ENCODE measurements at places on chromosomes 7 and 10.
A peak's percentile ranks its signal among the peaks of the same experiment; 100 is the strongest.

- no peak for DNase-seq
Measured at GRCh38 chr10:120456626-120457430, at the start of gene PLPP4. PLPP4 (plus strand) TSS chr10:120457227; CDS start chr10:120457306, 79 bp downstream.

DNA sequence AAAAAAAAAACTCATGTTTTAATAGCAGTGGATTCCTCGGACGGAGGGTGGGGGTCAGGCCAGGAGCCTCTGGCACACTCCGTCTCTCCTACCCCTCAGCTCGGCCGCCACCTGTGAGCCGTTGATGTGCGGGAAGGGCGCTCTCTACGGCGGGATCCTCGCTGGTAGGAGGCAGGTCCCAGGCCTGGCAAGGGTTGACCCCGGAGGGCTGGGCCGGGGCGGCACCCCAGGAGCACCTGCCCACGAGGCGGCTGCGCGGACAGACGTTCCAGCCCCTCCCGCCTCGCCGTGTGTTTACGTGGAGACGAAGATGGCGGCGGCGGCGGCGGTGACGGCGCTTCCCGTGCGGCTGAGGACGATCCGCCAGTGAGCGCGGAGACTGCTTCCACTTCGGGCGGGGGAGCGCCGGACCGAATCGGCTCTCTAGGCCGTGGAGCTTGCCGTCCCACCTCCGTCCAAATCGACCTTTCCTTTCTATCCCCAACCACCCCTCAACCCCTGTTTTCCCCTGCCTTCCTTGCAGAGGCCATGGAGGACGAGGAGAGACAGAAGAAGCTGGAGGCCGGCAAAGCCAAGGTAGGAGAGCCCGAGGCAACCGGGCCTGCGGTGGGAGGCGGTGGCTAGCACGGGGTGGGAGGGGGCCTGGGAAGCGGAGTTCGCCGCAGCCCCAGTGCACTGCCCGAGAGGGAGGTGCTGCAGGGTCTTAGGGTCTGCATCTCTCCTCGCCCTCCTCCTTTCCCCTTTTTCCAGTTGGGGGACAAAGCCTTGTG lies at the start of gene AKAP9:
TSS of gene AKAP9 (plus strand) at position 291 of the 770 bp plus-strand sequence. CDS start at position 529, 238 bp downstream.
- peak; percentile 57 for DNase-seq

- DNase-seq: no peak
Measured at GRCh38 chr10:88915781-88916180, 35.7 kb downstream of the STAMBPL1 start.

DNA sequence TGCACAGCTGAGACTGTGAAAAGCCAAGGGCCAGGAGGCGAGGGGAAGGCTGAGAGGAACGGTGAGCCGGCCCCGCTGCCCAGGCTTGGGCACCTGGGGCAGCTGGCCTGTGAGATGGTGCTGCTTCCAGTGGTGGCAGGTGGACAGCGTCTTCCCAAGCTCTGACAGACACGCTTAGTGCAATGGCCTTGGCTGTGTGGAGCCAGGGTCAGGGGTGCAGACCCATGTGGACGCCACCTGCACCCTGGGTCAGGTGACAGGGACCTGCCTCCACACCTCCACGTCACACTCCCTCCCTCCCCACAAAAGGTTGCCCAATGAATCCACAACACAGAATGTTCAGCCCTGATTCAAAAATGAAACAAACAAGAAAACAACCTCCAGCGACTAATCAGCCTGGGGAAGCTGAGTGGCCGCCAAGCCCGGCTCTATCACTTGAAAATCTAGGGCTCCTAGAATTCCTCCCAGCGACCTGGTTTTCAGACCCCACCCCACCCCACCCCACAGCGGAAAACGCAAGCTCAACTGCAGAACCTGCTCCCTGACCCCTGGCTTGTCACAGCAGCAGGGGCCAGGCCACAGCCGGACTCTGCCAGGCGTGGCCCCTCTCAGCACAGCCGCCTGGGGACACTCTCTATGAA lies 54.3 kb downstream of the PRKAG2 start:
- no peak for DNase-seq

GRCh38 chr7:29609162-29610037 lies 45.8 kb downstream of the PRR15 start:
- DNase-seq: peak; percentile 23

GRCh38 chr7:82443547-82444219 lies at the start of gene CACNA2D1:
CACNA2D1 (minus strand) TSS chr7:82443777.
- DNase-seq: peak; percentile 80

DNA sequence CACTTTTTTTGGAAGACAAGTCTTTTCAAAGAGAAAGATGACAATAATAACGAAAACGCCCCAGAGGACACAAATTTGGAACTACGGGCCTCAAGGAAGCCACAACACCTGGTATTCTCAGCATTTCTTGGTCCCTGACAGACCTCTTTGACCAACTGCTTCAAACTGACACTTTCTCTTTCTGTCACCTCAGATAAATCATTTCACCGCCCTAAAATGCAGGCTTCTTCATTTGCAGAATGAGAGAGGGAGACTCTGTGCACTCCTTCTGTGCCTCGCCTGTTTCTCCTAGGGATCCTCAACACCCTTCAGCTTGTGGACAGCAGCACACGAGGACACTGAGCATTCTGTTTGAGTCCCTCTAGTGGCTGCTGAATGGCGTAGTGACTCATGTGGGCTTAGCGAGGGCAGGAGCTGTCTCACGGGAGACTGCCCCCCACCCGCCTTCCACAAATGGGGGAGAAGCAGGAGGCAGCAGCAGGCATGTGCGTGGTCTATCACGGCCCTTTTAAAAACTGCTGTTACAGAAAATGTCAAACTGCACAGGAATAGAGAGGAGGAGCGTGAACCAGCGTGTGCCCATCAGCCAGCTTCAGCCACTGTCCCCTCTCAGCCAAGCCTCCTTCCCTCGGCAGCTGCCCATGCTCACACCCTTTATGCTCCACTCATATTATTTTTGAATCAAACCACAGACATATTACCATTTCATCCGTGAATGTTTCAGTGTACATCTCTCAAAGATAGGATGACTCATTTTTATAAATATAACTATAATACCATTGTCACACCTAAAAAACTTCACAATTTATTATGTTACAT lies 41.4 kb downstream of the GSDME start:
- no peak for DNase-seq

DNA sequence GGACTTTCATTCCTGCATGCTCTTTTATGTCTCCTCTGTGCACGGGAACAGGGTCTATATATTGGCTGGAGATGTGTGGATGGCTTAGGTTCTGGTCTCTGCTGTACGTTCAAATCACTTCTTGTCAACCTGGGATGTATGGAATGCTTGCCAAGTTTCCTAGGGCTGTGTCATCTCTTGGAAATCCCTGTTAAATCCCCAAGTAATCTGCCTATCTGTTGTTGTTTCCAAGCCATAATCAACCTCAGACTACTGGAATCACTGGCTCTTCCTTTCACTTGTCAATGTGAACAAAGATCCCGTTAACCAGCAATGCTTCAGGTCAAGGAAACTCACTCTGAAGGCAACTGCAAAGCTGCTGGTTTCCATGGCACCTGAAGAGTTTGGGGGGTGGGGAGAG lies 93.3 kb upstream of the FAM171A1 start:
- no peak for DNase-seq

DNA sequence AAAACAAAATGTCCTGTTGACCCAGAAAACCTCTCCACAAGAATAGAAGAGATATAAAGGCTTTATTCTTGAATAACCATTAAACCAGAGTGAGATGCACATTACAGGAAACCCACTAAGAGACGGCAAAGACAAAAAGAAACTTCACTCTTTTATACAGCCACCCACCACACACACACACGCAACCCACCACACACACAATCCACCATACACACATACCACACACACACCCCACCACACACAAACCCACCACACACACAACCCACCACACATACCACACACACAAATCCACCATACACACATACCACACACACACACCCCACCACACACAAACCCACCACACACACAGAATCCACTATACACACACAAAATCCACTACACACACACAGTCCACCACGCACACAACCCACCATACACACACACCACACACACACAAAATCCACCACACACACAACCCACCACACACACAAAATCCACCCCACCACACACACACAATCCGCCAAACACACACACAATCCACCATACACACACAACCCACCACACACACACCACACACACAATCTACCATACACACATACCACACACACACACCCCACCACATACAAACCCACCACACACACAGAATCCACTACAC lies 9.5 kb upstream of the REPIN1 start:
- no peak for DNase-seq

DNA sequence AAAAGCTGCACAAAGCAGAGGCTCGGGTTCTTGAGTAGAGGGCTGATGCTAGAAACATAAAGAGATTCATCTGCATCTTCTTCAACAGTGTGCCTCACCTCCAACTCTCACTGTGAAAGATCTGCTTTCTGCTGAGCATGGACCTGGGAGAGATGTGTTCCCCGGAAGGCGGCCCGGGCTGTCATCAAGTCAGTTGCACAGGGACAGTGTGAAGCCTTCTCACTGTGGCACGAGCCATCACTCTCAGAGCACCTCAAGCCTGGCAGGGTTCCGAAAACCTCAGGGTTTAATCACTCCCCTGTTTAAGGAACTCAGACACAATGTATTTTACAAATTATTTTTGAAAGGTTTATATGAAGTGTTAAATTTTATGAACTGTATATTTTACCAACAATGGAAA lies 98.7 kb downstream of the RBM20 start:
- DNase-seq: no peak

DNA sequence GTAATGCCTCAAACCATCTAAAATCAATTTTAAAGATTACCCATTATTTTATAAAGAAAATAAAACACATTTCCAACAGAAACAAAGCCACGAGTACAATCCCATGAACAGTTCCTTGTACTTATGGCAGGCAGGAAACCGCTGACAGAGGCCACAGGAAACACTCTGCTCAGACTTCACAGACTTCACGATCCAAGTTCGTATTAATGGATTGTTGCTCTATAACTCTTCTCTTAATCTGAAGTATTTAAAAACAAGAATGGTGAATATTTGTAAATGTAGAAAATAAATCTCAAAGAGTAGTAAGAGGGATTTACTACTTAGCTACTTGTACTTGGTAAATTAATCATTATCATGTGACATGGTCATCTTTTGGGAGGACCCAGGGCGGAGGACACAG lies 78.3 kb downstream of the SNX10 start:
- no peak for DNase-seq

- DNase-seq: no peak
Measured at GRCh38 chr10:7942859-7943258, 111.6 kb upstream of the GATA3 start.

DNA sequence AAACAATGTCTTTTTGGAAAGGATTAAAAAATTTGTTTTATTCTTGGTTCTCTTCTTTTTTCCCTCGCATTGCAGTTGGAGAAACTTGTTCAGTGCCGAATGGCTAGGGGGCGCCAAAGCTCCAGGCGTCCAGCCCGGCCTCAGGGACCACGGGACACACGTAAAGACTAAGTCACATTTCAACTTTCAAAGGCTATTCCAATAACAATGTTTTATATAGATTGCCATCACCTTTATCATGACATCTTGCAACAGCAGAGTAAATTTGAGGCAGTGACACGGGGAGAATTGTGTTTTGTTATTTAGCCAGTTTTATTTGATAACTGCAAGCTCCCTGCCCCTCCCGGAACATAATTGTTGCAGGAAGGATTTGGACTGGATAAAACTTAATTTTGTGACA lies 2.2 kb upstream of the IGFBP3 start:
- DNase-seq: peak; percentile 58

- peak; percentile 54 for DNase-seq
Measured at GRCh38 chr10:4512671-4513240, 313.3 kb upstream of the AKR1E2 start.

GRCh38 chr7:46357851-46358250 lies 436.8 kb upstream of the IGFBP3 start:
- DNase-seq: no peak

GRCh38 chr10:73908853-73909539 lies 1.9 kb upstream of the PLAU start:
- peak; percentile 86 for DNase-seq

DNA sequence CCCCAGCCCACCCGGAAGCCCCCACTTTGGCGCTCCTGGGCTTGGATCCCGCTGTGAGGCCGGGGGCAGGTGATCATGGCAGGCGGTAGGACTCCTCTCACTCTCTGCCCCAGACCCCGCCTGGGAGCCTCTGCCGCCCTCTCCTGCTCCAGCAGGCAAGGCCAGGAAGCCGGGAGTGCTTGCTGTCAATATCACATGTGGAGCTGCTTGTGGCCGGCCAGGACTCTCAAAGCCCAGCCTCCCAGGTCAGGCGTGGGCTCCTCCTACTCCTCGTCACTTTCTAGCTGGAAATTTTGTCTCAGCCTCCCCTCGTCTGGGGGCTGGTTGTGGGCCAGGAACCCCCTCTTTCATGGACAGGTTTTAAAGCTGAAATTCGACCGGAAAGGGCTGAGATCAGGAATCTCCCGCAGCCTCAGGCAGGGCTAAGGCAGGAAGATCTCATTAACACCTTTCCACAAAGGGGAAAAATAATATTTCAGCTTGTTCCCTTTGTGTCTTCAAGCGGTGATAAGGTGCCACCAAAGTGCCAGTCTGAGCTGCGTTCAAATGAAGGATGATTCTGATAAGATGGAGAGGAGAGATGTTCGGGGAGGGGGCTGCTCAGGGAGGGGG lies 273.6 kb upstream of the PODXL start:
- no peak for DNase-seq

- DNase-seq: no peak
Measured at GRCh38 chr7:140685407-140686087, 11.0 kb upstream of the NDUFB2 start.

GRCh38 chr7:1949681-1950055 lies 279.6 kb downstream of the ELFN1 start:
- no peak for DNase-seq

GRCh38 chr7:133977409-133978274 lies 149.5 kb upstream of the LRGUK start:
- DNase-seq: no peak

- no peak for DNase-seq
Measured at GRCh38 chr10:52900593-52900992, 128.0 kb upstream of the MBL2 start.

DNA sequence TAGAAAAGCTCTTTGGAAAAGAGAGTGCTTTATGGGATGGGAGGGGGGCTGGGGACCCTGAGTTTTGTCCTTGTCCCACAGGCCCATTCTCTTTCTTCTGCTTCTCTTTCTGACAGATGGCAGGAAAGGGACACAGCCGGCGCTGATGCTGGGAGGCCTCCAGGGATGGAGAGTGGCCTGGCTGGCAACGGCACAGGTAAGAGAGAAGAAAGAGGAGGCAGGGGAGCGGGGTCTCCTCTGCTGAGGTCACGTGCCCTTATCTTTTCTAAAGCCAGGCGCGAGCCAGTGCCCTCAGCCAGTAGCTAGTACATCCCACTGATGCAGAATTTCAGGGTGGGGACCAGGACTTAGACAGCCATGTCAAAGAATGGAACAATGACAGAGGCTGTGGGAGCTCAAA lies 9.2 kb downstream of the ZNF775 start:
- no peak for DNase-seq

DNA sequence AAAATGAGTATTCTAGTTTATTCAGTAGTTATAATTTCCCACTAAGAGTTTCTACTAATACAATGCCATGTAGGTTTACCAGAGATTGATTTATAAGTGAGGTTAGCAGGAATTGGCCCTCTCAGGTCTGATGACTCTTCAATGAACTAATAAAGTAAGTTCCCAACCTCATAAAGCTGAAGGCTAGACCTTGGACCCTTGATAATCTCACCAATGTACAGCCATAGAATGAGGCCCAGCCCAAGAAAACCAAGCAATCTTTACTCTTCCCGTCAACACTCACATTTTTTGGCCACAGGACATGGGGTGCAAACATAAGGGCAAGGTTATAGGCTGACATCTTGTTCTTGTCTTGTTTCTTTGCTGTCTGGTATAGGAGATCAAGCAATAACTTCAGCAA lies 33.3 kb downstream of the ARHGAP19 start:
- no peak for DNase-seq

All from stromal cell of bone marrow (primary cell).